ENCODE measurements at places on chromosomes 7 and 10.

DNA sequence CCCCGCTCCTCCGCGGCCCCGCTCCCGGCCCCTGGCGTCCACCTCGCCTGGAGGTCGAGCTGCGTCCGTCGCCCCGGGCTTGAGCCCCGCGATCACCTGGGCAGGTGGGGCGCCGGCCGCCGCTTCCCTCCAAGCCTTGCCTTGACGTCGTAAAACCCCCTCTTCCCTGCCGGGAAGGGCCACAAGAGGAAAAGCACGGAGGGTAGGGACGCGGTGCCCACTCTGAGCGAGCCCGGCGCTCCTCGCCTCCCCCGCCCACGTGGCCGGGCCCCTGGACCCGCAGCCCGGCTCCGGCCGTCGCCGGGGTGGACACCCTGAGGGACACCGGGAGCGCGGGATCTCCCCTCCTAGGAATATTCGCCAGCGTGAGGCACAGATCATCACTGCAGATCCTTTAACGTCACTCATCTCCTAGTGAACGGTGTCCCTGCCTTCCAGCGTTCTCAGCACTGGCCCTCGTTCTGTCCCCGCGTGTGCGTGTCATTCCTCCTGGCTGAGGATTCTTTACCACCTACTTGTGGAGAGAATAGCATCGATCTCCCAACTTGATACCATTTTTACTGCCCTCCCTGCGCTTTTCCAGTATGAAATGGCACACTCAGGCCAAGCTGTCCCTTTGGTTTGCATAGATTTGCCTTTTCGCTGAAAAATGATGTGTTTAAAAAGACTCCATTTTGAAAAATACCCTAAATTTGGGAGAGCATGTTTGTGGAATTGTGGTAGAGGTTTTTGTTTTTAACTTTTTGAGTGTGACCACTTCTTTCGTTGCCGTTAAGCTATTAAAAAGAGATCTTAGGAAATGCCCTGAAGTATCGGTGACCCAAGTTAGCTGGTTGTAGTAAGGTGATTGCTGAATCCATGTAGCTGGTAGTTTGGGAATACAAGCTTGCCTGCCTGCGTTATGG is 649 bp downstream of the ACTR3B start:
- peak; percentile 85 for DNase-seq

- DNase-seq, result no peak
Observed at GRCh38 chr7:157268540-157268939, 68.3 kb upstream of the DNAJB6 start.

DNA sequence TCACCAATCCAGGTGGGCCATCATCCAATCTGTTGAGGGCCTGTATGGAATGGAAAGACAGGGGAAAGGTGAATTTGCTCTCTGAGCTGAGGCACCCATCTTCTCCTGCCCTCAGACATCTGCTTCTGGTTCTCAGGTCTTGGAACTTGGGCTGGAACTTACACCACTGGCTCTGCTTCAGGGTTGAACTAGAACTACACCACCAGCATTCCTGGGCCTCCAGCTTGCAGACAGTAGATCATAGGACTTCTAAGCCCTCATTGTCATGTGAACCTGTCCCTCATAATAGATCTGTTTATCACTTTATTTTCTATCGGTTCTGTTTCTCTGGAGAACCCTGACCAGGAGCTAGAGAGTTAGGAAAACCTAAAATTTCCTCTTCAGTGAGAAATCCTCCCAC is 233.5 kb downstream of the CREB5 start:
- DNase-seq, result no peak

DNA sequence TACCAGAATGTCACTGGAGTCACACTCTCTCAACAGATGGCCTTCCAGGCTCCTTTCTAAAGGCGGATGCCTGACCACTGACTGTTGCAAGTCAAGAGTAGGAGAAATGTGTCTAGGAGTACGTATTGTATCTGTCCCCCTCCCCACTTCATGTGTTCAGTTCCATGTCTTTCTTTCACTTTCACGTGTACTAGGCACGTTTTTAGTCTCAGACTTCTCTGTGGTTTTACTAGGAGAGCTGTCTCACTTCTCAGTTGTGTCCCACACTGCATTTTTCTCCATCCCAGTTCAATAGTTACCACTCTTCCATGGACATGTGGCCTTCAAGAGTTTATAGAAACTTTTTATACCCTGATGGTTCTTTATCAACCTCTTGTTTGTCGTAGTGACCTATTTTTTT is 893.0 kb downstream of the NRG3 start:
- no peak for DNase-seq

- DNase-seq, result no peak
Observed at GRCh38 chr7:23207884-23208283, 26.0 kb downstream of the NUP42 start.

GRCh38 chr7:139538881-139539635 is 15.6 kb downstream of the CLEC2L start:
- peak; percentile 81 for DNase-seq

DNA sequence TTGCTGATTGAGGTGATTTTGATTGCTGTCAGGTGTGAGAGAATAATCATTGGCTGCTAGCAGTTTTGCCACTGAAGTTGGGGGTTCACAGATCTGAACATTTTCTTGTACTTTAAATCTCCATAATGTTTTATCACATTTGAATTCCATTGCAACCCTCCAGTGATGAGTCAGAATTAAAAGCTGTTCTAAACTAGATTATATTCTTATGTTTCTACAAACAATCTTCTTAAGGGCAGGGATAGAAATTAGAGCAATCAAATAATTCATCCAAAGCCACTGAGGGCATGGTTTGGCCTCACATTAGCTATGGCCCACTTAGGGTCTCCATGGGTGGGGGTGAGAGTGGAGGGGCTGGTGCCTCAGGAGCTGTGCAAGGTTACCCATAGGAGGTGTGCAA is 53.0 kb upstream of the RPA3 start:
- DNase-seq, result no peak

Data from eye (tissue), 1 donor.